ENCODE measurements at places on chromosomes 1 and 21. TPM values are rescaled to one million over a fixed set of nuclear protein-coding genes. Genes with fewer than 3 reads are reported as not detected.

SAMD11 gene
- 0.63 TPM for total RNA-seq

SHISAL2A gene
- 3.2 TPM for total RNA-seq

ADORA3 gene
- not detected for total RNA-seq

YRDC gene
- total RNA-seq: 10.7 TPM

GPR25 gene
- total RNA-seq: not detected

APOBEC4 gene
- total RNA-seq: not detected

CCDC17 gene
- 2.4 TPM for total RNA-seq

RGS5 gene
- 12.7 TPM for total RNA-seq

KCNK1 gene
- total RNA-seq: not detected

ZMPSTE24 gene
- 39.9 TPM for total RNA-seq

- no peak for DNase-seq
- no peak overlapping the region for H3K4me3 ChIP-seq
- H3K27ac ChIP-seq: no peak overlapping the region
- H3K27me3 ChIP-seq: no peaks in the 10 kb centered on the region
- peaks cover 38% of the 10 kb centered on the region for H3K4me1 ChIP-seq
Measured at GRCh38 chr1:234495231-234495990, 16.4 kb upstream of the TARBP1 start.

DNA sequence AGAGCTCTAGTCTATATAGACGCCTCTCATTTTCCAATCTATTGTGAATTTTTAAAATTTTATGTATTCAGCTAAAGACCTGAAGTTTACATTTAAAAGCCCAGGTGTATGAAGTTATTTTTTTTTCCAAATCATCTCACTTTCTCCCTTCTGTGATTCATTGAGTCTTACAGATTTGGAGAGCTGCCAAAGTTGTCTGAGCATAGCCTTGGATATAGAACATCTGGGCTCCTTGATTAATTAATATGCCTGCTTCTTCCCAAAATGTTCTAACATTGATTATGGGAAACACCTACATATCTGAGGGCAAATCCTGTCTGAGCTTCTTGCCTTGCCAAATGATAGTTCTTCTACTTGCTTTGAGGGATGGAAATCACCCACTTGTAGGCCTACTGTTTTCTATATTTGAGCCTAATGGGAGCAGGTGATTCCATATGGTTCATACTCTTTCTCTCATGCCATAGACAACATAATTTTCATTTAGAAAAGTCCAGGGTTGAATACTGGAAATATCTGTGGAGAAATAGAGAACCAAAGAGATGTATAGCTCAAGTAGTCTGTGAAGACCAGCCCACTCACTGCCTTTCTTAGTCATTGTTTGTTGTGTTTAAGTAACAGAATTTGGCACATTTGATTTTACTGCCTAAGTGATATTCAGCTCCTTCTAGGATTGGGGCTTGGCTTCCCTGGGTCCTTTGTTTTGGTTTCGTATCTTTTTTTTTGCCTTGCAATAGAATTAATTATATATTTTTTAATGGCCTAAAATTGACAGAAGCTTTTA, 46.2 kb downstream of the MACF1 start:
- H3K4me1 ChIP-seq: no peaks in the 10 kb centered on the region
- H3K27ac ChIP-seq: no peak overlapping the region
- no peaks in the 10 kb centered on the region for H3K27me3 ChIP-seq
- no peaks in the 10 kb centered on the region for H3K36me3 ChIP-seq

GRCh38 chr1:40653851-40654537, 11.5 kb downstream of the RIMS3 start:
- no peak overlapping the region for H3K27ac ChIP-seq
- DNase-seq: peak; percentile 20
- no peaks in the 10 kb centered on the region for H3K4me1 ChIP-seq
- no peaks in the 10 kb centered on the region for H3K36me3 ChIP-seq
- no peaks in the 10 kb centered on the region for H3K27me3 ChIP-seq

DNA sequence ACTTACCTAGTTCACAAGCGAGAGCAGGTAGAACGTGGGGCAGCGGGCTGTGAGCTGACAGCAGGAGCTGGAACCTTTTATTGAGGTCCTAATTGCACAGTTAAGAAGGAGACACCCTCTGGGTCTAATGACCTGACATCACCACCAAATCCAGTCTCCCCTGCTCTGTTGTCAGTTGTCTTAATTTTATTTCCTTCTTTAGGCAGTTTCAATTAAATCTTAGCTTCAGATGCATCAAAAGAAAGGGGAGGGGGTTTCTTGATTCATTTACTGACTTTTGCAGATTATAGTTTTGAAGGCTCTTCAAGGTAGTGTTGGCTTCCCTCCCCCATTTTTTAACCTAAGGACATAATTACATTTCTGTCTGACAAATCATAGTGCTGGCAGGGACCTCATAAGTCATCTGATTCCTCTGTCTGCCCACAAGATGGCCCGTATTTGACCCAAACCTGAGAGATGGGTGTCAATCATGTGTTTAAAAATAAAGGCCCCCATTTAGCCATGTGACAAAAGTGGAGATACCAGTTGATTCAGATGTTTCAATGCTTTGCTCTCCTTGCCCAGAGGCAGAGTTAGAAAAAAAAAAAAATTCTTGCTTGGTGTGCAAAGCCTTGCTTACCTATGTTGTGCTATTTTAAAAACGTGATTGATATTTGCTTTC, at the start of gene TCHHL1:
Gene TCHHL1 (minus strand): TSS at position 51 of the 661 bp plus-strand sequence. CDS start 921 bp downstream, outside the sequence.
- H3K36me3 ChIP-seq: no peaks in the 10 kb centered on the region
- DNase-seq: no peak
- H3K27me3 ChIP-seq: no peaks in the 10 kb centered on the region
- H3K4me3 ChIP-seq: no peak within 1 kb of the TSS

- H3K4me1 ChIP-seq: no peaks in the 10 kb centered on the region
- no peak for DNase-seq
- H3K27me3 ChIP-seq: no peaks in the 10 kb centered on the region
- H3K4me3 ChIP-seq: no peak overlapping the region
- H3K36me3 ChIP-seq: no peaks in the 10 kb centered on the region
Measured at GRCh38 chr1:20279509-20279908, 11.2 kb upstream of the VWA5B1 start.

DNA sequence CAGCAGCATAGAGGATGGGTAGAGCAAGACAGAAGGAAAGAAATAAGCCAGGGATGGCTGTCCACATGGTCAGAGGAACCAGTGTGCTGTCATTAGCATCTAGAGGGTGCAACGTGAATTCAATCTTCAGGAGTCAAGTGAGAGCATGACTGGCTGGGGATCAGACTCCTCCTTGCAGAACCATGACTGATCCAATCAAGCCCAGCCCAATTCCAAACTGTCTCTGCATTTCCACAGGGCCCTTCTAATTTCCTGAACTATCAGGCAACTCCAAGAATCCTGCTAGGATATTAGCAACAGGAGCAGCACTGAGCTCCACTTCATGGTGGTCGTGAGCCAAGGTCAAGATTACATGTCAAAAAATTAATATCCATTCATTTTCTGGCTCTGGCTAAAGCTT, 166.8 kb upstream of the CAMK1G start:
- H3K36me3 ChIP-seq: no peaks in the 10 kb centered on the region
- no peak for DNase-seq
- H3K4me1 ChIP-seq: peaks cover 42% of the 10 kb centered on the region
- H3K4me3 ChIP-seq: no peak overlapping the region

- peaks cover 14% of the 10 kb centered on the region for H3K4me1 ChIP-seq
- H3K27ac ChIP-seq: no peak overlapping the region
- no peaks in the 10 kb centered on the region for H3K27me3 ChIP-seq
- DNase-seq: no peak
Measured at GRCh38 chr1:91123773-91124172, 101.9 kb upstream of the ZNF644 start.

DNA sequence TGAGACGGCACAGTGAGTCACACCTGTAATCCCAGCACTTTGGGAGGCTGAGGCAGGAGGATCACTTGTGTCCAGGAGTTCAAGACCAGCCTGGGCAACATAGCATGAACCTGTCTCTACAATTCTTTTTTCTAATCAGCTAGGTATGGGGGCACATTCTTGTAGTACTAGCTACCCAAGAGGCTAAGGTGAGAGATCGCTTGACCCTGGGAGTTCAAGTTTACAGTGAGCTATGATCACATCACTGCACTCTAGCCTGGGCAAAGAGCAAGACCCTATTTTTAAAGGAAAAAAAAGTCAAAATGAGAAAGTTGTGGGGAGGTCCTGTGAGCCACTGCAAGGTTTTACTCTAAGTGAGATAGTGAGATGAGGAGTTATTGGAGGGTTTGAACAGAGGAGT, 34.8 kb upstream of the AHCTF1 start:
- H3K36me3 ChIP-seq: no peaks in the 10 kb centered on the region
- H3K4me1 ChIP-seq: no peaks in the 10 kb centered on the region
- no peaks in the 10 kb centered on the region for H3K27me3 ChIP-seq
- H3K4me3 ChIP-seq: no peak overlapping the region
- no peak for DNase-seq

DNA sequence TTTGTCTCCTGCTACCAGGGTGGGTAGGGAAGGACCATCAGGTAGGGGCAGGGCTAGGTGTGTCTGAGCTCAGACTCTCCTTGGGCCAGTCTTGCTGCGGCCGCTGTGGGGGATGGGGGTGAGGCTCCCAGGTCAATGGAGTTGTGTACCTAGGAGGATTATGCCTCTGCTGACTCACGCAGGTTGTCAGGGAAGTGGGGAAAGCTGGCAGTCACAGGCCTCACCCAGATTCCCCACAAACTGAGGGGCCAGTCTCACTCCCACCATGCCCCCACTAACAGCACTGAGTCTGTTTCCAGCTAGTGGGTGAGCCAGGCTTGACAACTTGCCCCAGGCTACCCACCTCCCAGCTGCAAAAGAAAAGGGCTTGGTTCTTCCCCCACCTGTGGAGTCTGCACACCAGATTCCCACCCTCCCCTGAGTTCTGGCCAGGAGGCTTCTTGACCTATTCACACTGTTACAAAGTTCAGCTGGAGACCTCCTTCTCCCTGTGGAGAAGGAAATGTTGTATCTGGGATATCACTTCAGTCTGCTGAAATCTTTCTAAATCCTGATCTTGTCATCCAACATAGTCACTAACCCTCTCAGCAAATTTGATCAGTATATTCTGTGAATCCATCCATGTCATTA, 69.2 kb upstream of the GJA8 start:
- peak; percentile 32 for DNase-seq
- H3K27me3 ChIP-seq: no peaks in the 10 kb centered on the region
- H3K4me1 ChIP-seq: peaks cover 25% of the 10 kb centered on the region
- H3K36me3 ChIP-seq: no peaks in the 10 kb centered on the region

DNA sequence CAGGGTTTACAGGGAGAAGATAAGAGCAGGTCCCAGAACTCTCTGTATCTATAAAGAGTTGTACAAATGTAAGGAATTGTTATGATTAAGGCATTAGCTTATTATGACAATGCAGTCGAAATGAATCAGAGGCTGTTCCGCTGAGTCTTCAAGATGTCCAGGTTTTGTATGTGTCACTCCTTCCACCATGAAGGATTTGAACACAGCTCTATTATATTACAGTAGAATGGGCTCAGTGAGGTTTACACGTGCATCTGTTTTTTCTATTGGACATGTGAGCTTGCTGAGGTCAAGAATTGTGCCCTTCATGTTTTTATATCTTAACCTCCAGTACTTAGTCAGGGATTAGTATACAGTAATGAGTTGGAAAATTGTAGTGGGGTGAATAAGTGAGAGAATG, 86.3 kb downstream of the MPZL1 start:
- no peaks in the 10 kb centered on the region for H3K27me3 ChIP-seq
- H3K36me3 ChIP-seq: no peaks in the 10 kb centered on the region
- no peak overlapping the region for H3K27ac ChIP-seq
- H3K4me1 ChIP-seq: peaks cover 17% of the 10 kb centered on the region
- H3K4me3 ChIP-seq: no peak overlapping the region

DNA sequence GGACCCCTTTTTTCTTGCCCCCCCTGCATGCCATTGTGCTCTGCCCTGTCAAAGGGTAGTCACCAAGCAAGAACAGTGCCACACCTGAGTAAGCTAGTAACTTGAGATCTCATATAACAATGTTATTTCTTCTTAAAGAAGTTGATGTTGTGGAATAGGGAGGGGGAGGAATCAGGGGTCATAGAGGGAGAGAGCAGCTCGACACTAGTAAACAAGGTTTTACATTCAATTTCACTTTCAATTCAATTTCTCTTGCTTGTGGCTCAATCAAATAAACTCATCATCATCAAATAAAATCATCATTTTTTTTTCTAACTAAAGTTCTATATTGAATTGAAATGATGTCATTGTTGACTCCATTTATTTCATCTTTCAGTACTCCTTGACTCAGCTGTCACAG, 106.4 kb downstream of the CRB1 start:
- no peaks in the 10 kb centered on the region for H3K36me3 ChIP-seq
- no peaks in the 10 kb centered on the region for H3K4me1 ChIP-seq
- DNase-seq: no peak
- H3K4me3 ChIP-seq: no peak overlapping the region

- peak; percentile 63 for DNase-seq
- no peaks in the 10 kb centered on the region for H3K27me3 ChIP-seq
- H3K4me1 ChIP-seq: 0 out of 2 replicates have a peak, but pooled peaks cover 5% of the 10 kb centered on the region
- H3K36me3 ChIP-seq: peaks cover 7% of the 10 kb centered on the region
- no peak overlapping the region for H3K4me3 ChIP-seq
- no peak overlapping the region for H3K27ac ChIP-seq
Measured at GRCh38 chr1:201999625-202000238, 10.7 kb upstream of the ELF3 start.

DNA sequence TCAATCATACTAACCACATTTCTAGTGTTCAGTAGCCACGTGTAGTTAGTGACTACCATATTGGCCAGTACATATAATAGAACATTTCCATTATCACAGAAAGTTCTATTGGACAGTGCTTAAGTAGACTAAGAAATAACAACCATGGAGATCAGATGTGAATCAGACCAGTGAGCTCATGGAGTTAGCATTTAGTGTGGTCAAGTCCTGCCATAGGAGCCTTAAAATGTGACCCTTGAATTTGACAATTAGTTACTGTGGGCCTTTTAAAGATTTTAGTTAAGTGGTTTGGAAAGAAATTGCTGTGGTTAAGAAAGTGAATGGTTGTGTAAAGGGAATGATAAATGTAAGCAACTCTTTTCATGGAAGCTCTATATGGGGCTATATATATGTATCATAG, 123.4 kb downstream of the POU2F1 start:
- H3K4me3 ChIP-seq: no peak overlapping the region
- peak overlapping the region; percentile 1 for H3K27ac ChIP-seq
- no peaks in the 10 kb centered on the region for H3K27me3 ChIP-seq
- no peaks in the 10 kb centered on the region for H3K36me3 ChIP-seq
- H3K4me1 ChIP-seq: no peaks in the 10 kb centered on the region
- no peak for DNase-seq

DNA sequence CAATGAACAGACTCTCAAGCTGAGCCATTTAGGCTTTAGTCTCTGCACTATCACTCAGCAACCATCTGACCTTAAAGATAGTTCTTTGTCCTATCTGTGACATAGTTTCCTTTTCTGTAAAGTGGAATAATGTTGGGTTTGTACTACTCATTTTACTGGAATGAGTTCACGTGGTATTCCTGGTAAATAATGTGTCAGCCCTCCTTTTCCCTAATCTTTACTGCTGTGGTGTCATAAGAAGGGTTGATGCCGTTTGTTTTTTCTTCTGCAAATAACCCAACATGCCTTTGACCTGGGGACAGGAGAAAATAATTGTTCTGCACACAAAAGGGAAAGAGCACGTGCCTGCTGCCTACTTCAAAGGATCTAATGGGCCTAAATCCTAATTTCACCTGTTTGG, 297.8 kb downstream of the BRINP3 start:
- no peak overlapping the region for H3K4me3 ChIP-seq
- H3K27ac ChIP-seq: no peak overlapping the region
- DNase-seq: peak; percentile 57
- H3K4me1 ChIP-seq: peaks cover 12% of the 10 kb centered on the region

GRCh38 chr1:114746450-114747121, 11.2 kb downstream of the CSDE1 start:
- no peak overlapping the region for H3K4me3 ChIP-seq
- no peaks in the 10 kb centered on the region for H3K4me1 ChIP-seq
- no peaks in the 10 kb centered on the region for H3K27me3 ChIP-seq
- H3K36me3 ChIP-seq: no peaks in the 10 kb centered on the region
- H3K27ac ChIP-seq: no peak overlapping the region

All from Caco-2 (cell line).